ENCODE measurements at places on chromosomes 2 and 18. TPM values are rescaled to one million over a fixed set of nuclear protein-coding genes. Genes with fewer than 3 reads are reported as not detected.

The KIF1A gene
- polyA plus RNA-seq: 0.78 TPM

The RGPD4 gene
- polyA plus RNA-seq: 0.05 TPM

The MAB21L4 gene
- polyA plus RNA-seq: 4.9 TPM

The MALT1 gene
- 35.2 TPM for polyA plus RNA-seq

The DTNA gene
- 2.9 TPM for polyA plus RNA-seq

The EMILIN1 gene
- 8.9 TPM for polyA plus RNA-seq

The RAB27B gene
- 1.7 TPM for polyA plus RNA-seq

The HMSD gene
- 1.6 TPM for polyA plus RNA-seq

The CD8B2 gene
- 6.3 TPM for polyA plus RNA-seq

Data from thymus (tissue), 14 donors.